Stimulated activated CD4-positive, alpha-beta T cell treated with anti-CD3 and anti-CD28 coated beads, Interleukin-15, amount 100 ng/mL, for 1 hour (primary cell): ENCODE measurements at places on chromosomes 13 and 19.

DNA sequence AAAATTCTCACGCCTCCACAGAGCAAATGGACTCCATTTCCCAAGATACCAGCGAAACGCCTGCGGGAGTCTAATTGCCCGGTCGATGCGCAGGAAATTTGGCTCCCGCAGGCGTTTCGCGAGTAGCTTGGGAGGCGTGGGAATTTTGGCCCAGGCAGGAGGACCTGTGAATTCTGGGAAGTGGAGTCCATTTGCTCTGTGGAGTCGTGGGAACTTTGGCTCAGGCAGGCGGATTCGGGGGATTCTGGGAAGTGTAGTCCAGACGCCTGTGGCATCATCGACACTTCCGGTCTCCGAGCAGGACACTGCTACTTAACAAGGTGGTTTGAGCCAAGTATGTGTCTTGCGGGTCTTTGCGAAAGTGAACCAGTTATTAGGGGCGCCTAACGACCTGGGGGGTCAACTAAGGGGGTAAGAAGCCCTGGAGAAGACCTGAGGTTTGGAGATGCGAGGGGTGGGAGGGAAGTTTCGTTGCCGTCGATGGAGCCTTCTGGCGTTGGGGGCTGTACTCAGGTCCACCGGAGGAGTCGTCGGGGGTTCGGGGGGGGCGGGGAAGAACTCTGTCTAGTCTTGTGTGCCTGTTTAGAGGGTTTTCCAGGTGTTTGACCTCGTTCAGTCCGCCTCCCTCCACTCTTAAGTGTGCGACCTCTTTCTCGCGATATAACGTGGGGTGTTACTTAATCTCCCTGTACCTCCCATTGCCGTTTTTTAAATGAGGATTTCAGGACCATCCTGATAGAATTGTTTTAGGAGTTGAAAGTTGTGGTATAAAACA is at the start of gene ZNF155:
Gene ZNF155, plus strand, starts transcription at position 277 of the 775 bp plus-strand sequence. CDS start 4,356 bp downstream, outside the sequence.
- peak; percentile 36 for DNase-seq

DNA sequence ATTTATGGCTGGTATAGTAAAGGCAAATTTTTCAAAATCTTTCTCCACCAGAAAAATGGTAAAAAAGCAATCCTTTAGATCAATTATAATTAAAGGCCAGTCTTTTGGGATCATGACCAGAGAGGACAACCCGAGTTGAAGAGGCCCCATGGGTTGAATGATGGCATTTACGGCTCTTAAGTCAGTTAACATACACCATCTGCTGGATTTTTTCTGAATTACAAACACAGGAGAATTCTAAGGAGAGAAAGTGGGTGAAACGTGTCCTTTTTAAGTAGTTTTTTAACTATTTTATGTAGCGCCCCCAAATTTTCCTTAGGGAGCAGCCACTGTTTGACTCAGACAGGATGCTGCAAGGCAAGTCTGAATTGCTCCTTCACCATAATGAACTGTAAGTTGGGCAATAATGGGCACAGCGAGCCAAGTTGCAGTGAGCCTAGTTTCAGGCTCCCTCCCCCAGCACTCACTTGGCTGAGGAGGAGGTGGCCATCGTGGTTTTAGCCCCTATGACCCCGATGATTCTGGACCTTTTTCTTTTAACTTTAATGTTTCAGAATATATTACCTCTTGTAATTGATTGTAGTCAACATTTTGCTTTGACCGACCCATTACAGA is 13.6 kb upstream of the ZNF611 start:
- no peak for DNase-seq

DNA sequence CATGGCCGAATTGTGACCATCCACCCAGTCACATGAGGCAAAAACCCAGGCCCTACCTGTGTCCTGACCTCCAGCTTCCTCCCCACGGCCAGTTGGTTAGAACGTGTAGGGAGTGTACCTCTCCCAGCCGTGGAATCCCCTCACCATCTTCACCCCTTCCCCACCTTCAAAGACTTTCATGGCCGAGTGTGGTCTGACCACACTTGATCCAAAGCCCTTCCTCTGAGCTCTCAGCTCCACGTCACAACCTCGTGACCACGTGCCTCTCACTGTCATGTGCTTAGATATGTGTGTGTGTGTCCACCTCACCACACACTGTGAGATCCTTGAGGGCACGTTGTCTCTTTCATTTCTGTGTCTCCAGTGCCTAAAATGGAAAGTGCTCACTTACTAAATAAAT is 48.6 kb upstream of the UBE2L5 start:
- no peak for DNase-seq

GRCh38 chr19:3133793-3134116 is 2.1 kb upstream of the GNA15 start:
- no peak for DNase-seq

DNA sequence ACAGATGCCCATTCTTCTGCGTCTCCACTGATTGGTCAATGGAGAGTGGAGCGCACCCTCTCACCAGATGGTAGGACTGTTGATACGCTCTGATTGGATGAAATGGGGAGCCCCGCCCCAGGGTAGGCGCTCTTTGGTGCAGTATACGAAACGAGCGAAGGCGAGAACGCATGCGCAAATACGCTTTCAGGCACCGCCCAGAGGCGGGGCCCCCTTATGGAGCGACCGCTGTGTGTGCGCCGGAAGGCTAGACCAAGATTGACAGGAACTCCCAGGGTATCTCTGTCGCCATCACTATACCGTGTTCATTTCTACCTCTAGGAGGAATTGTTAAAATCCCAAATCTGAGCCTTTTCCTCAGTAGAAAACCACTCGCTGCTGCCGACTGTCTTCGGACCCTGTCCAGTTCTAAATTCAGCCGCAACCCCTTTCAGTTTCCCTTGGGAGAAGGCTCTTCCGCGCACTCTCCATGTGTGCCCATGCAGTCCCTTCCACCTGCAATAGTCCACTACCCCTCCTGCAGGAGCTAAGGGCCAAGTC is 720 bp upstream of the HNRNPL start:
- DNase-seq: peak; percentile 96

DNA sequence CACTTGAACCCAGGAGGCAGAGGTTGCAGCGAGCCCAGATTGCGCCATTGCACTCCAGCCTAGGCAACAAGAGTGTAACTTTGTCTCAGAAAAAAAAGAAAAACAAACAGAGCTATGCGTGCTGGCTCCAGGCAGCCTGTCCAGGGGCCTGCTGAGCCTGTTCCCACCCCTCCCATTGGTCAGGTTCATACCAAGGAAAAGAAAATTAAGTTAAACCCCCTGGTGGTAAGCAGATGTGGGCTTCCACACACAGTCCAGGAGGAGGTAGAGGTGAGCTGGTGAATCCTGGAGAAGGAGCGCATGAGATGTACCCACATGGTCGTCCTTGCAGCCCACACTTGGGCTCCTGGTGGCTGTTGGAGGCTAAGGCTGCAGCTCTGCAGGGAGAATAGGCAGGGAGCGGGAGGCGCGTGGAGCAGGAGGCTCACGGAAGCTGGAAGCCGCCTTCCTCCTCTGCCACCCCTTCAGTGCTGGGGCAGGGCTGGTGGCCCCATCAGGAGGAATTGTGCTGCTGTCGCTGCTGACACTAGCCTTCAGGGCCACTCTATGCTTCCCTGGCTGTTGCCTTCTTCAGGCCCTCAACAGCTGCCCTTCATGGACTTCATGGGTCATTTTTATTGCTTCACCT is 10.5 kb upstream of the CHAMP1 start:
- DNase-seq: no peak

- DNase-seq: no peak
Observed at GRCh38 chr19:35179830-35180229, 25.3 kb downstream of the FXYD5 start.

GRCh38 chr13:71803066-71803465 is 63.9 kb downstream of the DACH1 start:
- no peak for DNase-seq

DNA sequence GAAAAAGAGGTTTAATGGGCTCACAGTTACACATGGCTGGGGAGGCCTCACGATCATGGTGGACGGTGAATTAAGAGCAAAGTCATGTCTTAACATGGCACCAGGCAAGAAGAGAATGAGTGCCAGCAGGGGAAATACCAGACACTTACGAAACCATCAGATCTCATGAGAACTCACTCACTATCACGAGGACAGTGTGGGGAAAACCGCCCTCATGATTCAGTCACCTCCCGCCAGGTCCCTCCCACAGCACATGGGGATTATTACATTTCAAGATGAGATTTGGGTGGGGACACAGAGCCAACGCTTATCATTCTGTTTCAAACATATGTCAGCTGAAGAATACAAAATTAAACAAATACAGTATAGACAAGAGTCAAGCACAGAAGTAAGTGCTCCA is 165.1 kb downstream of the PCCA start:
- no peak for DNase-seq

- no peak for DNase-seq
Observed at GRCh38 chr19:10289836-10290356, at the start of gene ICAM5. Gene ICAM5, plus strand, starts transcription at chr19:10289952. Its CDS starts 92 bp downstream, at chr19:10290044.

GRCh38 chr13:51559946-51560735 is 24.1 kb upstream of the WDFY2 start:
- no peak for DNase-seq
